CD8-positive, alpha-beta memory T cell (primary cell): ENCODE measurements at places on chromosomes 5 and 9.

GRCh38 chr9:36128349-36128748 is 8.2 kb upstream of the GLIPR2 start:
- no peak for DNase-seq

GRCh38 chr9:136013524-136014034 is 52.4 kb upstream of the UBAC1 start:
- no peak for DNase-seq

GRCh38 chr9:127267793-127268525 is 3.4 kb downstream of the GARNL3 start:
- DNase-seq, result no peak

DNA sequence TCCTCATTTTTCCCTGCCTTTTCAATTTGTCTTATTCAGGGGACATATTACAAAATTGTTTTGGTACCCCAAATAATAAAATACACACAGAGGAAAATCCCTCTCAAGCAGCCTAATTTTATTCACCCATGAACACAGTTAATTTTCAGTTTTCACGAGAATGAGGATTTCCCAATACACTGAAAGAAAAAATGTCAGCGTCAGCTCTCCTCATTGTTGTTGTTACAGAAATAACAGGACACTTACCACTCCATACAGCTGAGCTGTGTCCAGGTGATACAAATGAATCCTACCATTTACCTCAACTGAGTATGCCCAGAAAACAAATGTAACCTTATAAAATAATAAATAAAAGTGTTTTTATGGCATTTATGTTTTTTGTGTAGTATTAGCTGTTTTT is 144.6 kb upstream of the PCA3 start:
- no peak for DNase-seq
